Stimulated activated CD4-positive, alpha-beta T cell treated with anti-CD3 and anti-CD28 coated beads, TNF-alpha, amount 100 ng/mL, for 1 hour (primary cell): ENCODE measurements at places on chromosomes 7 and 10.

- DNase-seq: no peak
These were observed 110.3 kb upstream of the RSU1 start for GRCh38 chr10:16927546-16927945.

GRCh38 chr7:51209426-51209825, 107.2 kb downstream of the COBL start:
- no peak for DNase-seq

DNA sequence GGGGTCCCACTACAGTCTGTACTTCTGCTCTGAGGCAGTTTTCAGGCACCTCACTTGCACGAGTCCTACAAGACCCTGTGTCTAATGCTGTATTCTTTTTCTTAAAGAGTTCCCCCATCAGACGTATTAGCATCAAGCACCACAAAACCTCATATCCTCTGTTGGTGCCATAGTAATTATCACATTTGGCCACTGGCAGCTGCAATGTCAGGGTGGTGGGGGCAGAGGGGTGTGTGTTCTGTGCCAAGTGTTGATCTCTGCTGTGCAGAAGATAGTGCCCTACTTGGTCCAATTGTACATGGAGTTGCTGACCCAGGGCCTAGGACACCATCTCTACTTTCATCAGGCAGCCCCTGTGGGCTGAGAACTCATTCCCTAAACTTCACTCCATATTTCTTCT, 20.0 kb upstream of the JAZF1 start:
- DNase-seq: no peak

GRCh38 chr10:34001087-34001580, 666.7 kb upstream of the NRP1 start:
- no peak for DNase-seq

DNA sequence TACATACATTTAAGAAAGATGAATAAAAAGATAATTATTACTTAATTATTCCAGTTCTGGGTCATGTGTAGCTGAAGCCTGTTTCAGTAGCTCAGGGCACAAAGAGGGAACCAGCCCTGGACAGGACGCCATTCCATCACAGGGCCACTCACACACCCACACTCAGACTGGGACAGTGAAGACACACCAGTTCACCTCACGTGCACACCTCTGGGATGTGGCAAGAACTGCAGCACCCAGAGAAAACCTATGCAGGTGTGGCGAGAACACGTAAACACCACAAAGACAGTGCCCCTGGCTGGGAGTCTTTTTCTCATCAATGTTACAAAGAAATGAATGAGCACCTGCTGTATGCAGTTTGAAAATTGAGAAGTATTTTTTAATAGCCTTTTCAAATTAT, 1.6 kb upstream of the IDI1 start:
- DNase-seq: no peak

DNA sequence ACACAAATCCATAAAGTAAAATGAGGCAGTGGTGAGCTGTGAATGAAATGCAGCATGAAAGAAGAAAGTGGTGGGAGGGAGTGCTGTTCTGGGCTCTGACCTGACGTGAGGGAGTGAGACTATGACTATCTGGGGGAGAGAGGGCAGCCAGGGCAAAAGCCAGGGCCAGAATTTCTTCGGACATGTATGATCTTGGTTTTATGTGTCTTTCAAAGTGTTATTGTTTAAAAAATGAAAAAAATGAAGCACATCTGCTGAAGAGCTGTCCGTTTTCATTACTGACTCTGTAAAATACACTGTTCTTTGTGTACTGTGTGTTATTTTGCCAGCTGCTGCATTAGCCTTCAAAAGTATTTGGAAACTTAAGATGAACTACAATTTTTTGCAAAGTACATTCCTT, 70.2 kb upstream of the KLF14 start:
- DNase-seq: no peak

GRCh38 chr10:42476101-42476500, 162.3 kb downstream of the ZNF33B start:
- no peak for DNase-seq

GRCh38 chr7:24763303-24763901, 6.1 kb upstream of the GSDME start:
- DNase-seq: no peak

DNA sequence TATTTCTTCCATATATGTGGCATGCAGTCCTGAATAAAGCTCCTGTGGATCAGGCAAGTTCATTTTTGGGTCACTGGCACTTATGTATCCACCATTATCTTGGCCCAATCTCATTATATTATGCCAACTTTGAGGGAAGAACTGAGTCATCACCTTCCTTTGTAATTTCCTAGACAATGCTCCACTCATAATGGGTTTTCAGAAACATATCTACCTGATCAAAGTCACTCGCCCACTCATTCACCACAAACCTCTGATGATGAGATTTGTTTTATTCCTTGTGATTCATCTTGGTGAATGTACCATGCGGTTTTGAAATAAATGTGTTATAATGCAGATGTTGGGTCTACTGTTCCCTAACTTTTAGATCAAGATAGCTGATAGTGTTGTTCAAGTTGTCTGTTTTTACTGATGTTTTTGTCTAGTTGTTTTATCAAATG, 525.8 kb downstream of the KIF20B start:
- DNase-seq: no peak

DNA sequence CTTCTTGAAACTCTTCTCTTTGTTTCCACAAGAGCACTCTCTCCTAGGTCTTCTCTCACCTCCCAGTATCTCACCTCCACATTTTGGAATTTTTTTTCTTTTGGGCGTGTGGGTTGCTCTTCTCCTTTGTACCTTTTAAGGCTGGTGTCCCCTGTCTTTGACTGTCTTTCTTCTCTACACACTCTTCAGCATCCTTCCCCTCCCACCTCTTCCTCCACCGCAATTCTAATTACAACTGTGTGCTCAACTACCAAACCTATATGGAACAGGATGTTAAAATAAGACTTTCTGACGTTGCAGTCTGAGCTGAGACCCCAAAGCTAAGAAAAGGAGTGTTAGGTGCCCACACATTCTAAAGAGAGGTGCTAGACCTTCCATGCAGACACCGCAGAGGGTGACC, 14.0 kb upstream of the ADRB1 start:
- DNase-seq: no peak

GRCh38 chr7:1459920-1460820, 900 bp upstream of the MICALL2 start:
- no peak for DNase-seq

- DNase-seq: no peak
These were observed at the start of gene C10orf67 for GRCh38 chr10:23344241-23344841. C10orf67 (minus strand) TSS chr10:23344797; CDS start chr10:23344774, 23 bp downstream.

DNA sequence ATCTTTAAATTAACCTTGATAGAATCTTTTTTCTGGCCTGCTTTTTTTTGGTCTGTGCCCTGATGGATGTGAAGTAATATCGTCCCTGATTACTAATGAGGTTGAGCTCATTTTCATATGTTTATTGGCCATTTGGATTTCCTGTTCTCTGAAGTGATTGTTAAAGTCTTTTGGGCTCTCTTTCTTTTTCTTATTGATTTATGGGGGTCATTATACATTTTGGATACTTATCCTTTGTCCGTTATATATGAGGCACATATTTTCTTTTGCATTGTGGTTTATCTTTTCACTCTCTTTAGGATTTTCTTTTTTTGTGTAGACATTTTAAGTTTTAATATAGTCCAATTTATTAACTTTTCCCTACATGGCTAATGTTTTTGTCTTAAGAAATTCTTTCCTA, 12.6 kb downstream of the SLK start:
- DNase-seq: no peak

DNA sequence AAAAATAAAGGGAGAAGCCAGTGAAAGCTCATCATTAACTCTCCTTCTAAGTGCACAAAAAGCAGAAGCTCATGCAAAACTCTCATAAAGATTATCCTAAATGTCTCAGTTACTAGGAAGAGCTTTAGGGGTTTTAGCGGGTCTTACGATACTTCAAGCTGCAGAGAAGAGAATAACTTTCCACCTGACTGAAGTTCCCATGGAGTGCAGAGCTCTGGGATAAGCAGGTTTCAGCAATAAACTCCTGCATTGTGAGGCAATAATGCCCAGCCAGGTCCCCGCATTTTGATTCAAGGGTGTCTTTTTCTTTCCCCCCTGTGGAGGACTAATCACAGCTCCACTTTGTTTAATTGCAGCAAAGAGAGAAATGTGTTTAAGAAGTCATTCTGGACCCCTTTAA, 241.9 kb upstream of the SP8 start:
- DNase-seq: no peak

DNA sequence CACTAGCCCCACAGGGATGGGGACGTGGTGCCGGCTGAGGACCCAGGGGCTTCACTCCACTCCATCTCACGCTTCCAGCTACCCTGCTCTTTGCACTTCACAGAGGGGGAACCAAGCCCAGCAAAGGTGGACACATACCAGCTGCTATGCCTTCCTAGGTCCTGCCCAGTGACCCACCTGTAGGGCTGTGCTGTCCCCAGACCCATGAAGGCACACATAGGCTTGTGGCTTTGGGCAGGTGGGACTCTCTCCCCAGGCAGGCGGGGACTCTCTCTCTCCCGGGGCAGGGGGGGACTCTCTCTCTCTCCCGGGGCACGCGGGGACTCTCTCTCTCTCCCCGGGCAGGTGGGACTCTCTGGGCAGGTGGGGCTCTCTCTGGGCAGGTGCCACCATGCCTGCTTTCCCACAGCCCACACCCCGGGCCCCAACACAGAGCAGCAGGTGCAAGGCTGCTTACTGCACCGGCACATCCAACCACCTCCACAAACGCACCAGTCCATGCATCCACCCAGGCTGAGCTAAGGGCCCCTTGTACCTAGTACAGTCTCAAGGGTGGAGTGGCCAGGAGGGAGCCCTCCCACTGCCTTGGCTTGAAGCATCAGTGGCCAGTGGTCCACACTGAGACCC, 13.8 kb upstream of the GPR146 start:
- DNase-seq: no peak

GRCh38 chr7:86963599-86964230, 95.7 kb downstream of the ELAPOR2 start:
- no peak for DNase-seq

GRCh38 chr7:80082213-80082612, 52.4 kb upstream of the GNAI1 start:
- no peak for DNase-seq

- no peak for DNase-seq
These were observed 3.5 kb upstream of the COMTD1 start for GRCh38 chr10:75239096-75239790.

DNA sequence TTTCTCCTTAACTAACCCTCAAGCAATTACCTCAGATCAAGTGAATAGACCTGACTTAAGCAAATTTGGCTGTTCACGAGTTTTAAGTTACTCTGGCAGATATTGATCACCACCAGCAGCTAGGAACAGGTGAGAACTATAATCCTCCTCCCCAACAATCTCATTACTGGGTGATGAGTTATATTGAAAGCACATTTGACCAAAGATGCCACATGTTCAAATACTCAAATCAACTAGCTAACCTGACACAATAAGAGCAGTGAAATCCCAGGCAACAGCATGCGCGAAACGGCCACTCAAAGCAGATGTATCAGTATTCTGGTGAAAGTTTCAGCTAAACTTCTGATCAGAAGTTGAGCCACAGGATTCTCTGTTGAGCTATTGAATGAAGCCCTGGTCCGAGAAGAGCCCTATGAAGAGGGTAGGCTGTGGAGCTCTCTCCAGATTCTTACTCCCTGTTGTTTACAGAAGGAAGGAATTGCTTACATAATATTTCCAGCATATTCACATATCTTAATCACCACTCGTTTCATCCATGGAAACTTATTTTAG, 52.6 kb downstream of the CAV1 start:
- DNase-seq: no peak

GRCh38 chr7:133582766-133583523, 330.1 kb downstream of the EXOC4 start:
- DNase-seq: no peak

GRCh38 chr10:7378602-7379403, 32.0 kb downstream of the SFMBT2 start:
- DNase-seq: no peak

GRCh38 chr10:92242910-92243671, 47.8 kb downstream of the CPEB3 start:
- DNase-seq: no peak
